ENCODE measurements at places on chromosomes 3 and 15.

DNA sequence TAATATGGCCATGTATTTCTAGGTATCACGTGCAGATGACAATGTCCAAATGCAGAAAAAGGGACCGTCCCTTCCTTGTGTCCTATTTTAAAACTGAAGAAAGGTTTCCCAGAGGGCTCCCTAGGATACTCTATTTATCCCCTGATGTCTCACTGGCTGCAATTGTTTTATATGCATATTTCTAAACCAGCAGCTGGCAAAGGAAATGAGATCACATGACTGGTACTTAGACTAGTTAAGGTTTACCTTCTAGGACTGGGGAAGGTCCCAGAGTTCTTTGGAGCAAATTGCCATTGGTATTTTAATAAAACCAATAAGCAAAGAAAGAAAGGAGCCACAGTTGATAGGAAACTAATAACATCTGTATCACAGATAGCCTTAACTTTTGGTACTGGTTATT is 29.5 kb downstream of the GTF2E1 start:
- no peak for DNase-seq

GRCh38 chr15:69126054-69126469 is 34.4 kb upstream of the GLCE start:
- no peak for DNase-seq

DNA sequence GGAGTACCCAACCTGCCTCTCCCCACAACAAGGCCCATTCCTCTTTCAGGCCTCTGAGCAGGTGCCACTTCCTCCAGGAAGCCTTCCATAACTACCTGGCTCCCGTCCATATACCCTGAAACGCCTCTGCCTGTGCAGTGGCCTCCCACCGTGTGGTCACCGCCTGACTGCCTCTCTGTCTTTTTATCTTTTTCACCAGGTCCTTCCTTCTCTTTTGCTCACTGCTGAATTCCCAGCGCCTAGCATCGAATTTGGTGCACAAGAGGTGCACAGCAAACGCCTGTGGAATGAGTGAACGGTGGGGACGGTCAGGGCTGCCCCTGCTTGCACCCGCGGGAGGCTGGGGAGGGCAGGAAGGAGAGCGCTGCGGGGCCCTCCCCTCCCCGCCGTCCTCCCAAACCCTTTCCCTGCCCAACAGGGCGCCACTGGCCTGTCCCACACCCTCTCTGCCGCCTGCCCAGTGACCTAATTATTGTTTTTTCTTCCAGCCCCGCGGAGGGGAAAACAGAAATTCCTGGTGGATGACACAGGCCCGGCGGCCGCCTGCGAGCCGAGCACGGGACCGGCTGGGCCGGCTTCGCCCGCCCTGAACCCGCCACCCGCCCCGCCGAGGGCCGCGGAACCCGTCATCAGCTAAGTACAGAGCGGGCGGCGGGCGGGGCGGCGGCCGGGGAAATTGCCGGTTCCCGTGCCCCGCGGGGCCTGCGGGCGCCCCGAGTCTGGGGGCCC is 140.1 kb downstream of the SMAD6 start:
- DNase-seq = no peak

DNA sequence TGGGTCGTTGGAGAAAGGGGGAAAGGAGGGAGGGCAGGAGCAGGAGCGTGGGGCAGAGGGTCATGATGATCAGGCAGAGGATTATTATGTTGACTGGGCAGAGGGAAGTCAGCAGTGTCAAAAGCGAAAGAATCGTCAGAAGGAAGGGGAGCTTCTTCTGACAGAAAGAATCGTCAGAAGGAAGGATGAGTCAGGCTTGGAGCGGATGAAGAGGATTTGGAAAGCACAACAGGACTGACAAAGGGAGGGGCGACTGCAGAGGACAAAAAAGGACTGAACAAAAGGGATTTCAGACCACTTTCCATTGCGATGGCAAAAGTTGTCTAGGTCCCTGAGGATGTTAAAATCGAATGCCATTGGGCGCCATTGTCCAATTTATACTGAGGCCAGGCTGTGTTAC is 1053.5 kb downstream of the SI start:
- DNase-seq = no peak

DNA sequence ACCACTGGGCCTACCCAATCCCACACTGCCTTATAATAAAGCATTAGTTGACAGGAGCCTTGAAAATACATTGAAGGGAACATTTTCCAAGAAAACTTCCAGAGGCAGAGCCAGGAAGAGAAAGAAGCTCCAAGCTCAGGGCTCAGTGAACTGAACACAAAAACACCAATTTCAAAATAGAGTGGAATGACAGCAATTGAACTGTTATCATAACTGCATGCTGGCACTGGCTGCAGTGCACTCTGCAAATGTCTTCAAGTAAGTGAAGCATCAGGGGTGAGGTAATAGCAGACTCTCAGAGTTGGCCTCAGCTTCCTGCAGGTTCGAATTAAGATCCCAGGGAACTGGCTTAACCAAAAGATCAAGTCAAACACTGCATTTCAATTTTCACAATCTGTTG is 388.0 kb upstream of the WNT5A start:
- no peak for DNase-seq

- no peak for DNase-seq
Observed at GRCh38 chr3:55728461-55729100, 241.5 kb upstream of the WNT5A start.

GRCh38 chr3:1216856-1217255 is 124.0 kb downstream of the CNTN6 start:
- DNase-seq = no peak

GRCh38 chr15:68651916-68652525 is 73.2 kb downstream of the CORO2B start:
- no peak for DNase-seq

GRCh38 chr3:146894406-146894805 is 289.3 kb upstream of the PLSCR5 start:
- no peak for DNase-seq

GRCh38 chr3:17632401-17633100 is 109.9 kb downstream of the TBC1D5 start:
- DNase-seq = no peak

DNA sequence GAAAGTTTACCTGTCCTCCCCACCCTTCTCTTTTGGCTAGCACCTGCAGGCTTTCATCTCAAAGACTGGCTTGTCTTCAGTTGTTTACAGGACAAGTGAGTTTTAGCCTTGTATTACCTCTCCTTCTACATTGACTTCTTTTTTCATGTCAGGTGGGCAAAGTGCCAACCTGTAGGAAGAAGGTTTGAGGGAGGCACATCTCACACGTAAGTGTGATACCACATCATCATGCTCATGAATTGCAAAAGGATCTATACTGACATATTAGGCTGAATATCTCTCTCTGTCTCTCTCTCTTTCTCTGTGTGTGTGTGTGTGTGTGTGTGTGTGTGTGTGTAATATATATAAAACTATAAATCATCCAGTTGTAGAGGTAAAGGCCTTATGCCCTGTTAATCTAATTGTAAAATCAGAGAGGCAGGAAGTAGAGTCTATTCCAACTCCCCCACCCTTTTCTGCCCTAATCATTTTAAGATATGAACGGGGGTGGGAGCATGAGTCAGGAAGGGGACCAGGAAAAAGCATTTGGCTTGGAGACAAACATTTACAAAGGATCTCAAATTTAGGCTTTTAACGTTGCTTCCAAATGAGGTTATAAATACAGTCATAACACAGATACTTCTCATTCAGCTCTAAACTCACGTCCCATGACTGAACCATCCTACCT is 107.0 kb upstream of the PFN2 start:
- no peak for DNase-seq

- DNase-seq = no peak
Observed at GRCh38 chr15:50137330-50137761, 18.3 kb upstream of the ATP8B4 start.

- no peak for DNase-seq
Observed at GRCh38 chr3:118400886-118401285, 633.8 kb downstream of the IGSF11 start.

DNA sequence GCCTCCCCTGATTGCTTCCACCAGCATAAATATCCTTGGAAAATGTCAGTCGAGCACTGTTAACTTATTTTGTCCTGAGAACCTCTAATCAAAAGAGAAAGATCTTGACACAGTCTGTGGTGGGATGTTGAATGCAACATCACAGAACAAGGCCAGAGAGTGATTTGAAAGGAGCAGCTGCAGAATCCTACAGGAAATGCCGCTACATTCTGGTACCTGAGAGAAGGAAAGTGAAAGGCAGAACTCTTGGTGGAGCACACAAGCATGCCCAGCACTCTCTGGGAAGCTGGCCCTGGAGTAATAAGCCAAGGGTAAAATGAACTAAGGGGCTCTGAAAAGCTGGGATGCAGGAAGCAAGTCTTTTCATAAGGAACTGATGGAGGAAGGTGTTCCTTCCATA is 75.8 kb downstream of the CBLB start:
- DNase-seq = no peak

DNA sequence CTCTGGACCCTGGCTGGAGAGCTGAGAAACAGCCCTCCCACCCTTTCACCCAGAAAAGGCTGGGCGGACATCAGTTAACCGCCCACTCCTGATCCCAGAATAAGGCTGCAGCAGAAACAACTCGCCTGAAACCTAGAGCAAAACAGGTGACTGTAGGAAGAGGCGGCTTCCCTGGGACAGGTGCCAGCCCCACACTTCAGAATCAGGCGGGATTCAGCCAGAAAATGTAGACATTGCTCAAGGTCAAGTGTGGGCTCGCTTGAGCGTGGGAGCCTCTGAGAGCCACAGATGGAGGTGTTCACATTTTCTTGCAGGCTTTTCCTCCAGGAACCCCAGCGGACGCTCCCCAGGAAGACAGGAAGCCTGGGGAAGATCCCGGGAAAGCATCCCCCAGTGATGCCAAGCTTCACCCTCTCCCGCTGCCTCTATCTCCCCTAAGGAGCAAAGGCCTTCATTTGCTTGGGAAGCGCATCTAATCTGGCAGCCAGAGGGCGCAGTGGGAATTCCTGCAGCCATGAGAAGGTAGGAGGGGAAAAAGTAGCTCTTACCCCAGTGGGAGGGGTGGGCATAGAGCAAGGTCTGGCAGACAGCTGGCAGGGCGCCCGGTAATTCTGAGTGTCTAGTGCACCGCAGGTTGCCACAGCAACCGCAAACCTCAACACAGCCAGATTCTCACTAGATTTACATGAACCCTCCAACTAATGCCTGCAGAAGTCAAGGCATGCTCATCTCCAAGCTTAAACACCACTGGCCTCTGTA is 77.7 kb downstream of the OCA2 start:
- DNase-seq = no peak

- no peak for DNase-seq
Observed at GRCh38 chr3:35602395-35602936, 36.9 kb upstream of the ARPP21 start.

DNA sequence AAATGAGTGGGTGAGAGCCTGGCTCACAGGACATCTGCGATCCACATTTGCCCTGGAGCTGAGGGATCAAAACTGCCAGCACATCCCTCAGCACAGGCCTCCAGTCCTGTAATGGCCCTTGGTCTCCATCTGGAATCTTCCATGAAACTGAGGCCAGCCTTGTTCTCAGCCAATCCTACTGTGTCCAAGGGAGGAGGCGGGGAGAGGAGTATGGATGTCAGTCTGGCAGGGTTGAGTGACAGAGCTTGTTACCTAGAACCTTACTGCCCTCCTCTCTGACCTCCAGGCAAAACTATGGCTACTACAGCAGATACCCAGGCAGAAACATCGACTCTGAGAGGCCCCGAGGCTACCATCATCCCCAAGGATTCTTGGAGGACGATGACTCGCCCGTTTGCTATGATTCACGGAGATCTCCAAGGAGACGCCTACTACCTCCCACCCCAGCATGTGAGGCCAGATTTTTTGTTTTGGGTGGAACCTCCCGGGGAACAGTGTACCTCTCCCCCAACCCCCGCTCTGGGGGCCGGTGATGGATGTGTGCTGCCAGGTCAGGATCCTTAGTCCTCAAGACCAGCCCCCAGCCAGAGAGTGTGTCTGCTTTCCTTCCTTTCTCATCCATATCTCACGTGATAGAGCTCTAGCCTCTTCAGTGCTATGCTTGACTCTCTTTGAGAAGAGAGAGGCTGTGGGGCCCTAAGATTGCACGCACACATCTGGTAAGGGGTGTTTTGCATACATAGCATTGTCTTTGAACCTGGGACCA is 41.3 kb downstream of the CHDH start:
- DNase-seq = no peak

GRCh38 chr15:92751528-92751927 is 96.0 kb upstream of the FAM174B start:
- no peak for DNase-seq

GRCh38 chr3:46448721-46449120 is 16.0 kb downstream of the LTF start:
- no peak for DNase-seq

GRCh38 chr3:29513236-29513635 is 232.4 kb downstream of the RBMS3 start:
- DNase-seq = no peak

- DNase-seq = no peak
Observed at GRCh38 chr3:98985431-98985830, 83.9 kb upstream of the DCBLD2 start.

DNA sequence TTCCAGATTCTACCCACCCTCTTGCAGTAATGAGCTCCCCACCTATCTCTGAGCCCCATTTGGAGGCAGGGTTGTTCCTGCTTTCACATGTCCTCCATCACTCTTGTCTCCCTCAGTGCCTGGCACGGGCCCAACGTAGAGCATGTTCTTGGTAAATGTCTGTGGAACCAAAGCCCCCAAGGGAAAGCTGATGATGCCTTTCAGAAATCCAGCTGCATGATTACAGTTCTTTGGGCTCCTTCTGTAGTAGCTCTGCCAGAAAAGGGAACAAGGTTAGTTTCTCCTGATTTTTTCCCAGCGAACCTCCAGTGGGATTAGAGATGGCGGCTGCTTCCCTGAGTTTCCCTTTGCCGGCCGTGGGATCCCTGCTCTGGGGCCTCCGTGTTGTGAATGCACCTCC is 39.3 kb downstream of the CGNL1 start:
- no peak for DNase-seq

DNA sequence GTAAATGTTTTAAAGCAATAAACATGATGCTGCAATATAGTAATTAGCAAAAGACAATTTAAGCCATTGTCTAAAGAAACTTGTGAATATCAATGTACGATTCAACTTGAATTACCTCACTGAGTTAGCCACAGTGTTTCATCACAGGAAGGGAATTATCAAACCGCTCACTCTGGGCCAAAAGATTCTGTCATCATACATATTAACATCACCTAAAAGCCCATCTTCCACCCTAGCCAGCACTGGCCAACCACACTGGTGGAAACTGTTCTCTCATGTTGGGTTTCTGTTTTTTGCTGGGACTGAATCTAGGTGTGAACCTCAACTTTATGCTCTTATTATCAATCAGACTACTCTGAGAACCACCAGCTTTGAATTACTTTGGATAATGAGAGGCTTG is 497.7 kb upstream of the THBS1 start:
- DNase-seq = no peak

DNA sequence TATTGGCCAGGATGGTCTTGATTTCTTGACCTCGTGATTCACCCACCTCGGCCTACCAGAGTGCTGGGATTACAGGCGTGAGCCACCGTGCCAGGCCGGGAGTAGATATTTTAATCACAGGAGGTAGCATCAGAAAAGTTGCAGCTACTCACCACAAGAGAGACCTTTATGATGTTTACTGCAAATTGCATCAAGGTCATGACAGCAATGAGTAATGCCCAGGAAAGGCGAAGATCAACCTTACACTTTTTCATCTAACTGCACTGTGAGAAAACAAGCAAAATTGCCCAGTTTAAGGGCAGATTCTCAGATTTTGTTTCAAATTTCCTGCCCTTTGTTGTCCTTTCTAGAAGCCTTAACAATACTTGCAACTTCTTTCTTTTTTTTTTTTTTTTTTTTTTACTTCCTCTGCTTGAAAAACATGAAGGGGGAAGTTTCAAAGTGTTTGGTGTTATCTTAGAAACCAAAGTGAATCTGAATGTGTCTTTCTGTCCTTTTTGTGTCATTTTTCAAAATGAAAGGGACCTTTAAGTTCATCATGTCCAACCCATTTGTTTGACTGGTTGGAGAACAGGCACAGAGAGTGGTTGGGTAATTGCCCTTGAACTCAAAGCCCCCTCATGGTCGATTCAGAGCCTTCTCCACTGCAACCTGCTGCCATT is 25.0 kb downstream of the TGFBR2 start:
- no peak for DNase-seq
